Stimulated activated CD8-positive, alpha-beta memory T cell treated with anti-CD3 and anti-CD28 coated beads, Interleukin-4, amount 100 ng/mL, for 1 hour (primary cell): ENCODE measurements at places on chromosomes 6 and 20.

DNA sequence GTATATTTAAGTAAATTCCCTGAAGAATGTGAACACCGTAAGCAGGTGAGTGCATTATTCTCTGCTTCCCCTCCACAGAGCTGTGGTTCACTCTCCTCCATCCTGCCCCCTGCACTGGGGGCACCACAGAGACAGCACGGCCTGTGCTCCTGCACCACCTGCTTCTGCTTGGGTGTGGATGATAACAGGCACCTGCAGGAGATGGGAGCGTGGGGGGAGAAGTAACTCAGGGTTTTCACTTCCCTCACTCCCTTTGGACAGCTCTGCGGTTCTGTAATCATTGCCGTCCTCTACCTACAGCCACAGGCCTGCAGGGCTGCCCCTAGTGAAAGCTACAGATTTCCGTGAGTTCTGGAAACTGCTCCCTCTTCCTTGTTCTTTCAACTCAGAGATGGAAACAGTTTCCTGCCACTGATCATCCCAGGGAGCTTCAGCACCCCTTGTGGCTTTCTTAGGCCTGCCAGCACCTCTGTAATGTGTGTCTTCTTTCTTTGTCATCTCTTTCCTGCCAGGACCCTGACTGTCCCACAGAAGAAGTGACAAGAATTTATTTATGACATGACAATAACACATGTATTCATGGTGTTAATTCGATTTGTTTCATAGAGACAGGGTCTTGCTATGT is 21.3 kb upstream of the MICB start:
- no peak for DNase-seq

DNA sequence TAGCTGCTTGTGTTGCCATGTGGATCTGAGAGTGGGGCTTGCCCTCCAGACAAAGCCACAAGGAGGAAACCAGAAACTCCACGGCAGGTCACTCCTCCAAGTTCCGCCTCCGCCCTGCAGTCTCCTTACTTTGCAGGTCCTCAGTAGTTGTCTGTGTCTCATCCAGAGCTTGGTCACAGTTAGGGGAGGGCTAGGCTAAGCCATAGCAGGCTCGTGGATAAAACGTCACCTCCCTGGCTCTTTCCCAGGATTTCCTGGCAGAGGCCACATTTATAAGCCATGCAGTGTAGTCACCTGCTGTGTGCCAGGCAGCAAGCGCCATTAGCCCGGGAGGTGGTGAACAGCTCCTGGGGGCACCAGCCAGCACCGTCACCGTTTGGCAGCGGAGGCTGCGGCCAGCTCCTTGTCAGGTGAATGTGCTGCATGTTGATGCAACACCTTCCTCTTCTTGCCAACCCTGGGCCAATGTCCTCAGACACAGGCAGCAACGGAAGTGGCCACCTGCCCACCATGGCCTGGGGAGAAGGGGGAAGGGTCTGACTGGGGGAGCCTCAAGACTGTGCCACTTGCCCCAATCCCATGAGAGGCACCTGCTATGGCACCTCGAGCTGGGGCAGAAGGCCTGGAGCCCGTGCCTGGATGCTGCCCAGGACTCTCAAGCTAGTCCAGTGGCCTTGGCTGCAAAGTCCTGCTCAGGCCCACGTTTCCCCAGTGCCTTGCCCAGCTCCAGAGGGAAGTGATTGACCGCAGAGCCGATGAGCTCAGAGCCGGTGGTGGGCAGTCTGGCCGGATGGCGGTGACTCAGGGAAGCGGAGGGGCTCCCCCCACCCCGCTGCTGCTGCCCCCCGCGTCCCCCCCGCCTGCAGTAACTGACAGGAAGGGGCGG is 39.0 kb upstream of the SLCO4A1 start:
- no peak for DNase-seq

DNA sequence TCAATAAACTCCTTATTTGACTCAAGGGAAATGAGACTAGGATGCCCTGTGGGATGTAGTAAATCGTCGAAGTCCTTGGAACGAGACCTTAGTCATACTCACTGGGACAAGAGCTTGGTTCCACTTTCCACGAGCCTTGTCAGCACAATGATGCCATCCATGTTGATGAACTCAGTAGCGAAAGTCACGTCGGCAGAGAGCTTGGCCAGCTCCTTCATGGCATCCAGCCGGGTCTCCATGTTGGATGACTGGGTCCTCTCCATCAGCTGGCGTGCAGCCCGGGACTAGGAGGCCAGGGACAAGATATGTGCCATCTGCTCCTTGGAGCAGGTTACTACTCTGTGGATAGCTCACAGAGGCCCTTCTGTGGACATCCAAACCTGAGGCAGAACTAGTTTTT is 17.5 kb downstream of the ELMO2 start:
- DNase-seq = no peak

DNA sequence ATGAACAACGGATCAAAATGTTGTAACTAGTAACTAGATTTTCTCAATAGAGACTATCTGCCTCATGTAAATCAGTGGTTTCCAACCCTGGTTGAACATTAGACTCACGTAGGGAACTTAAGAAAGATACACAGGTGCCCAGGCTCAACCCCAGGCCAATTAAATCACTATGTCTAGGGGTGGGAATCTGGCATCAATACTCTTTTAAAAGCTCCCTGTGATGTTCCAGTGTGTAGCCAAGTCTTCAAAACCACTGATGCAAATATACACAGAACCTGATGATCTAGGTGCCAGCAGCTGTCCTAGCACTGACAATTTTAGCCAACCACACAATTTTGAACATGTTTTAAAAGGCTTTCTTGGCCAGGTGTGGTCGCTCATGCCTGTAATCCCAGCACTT is 128.7 kb downstream of the TBC1D32 start:
- no peak for DNase-seq

GRCh38 chr6:128519931-128520435 is 416 bp downstream of the PTPRK start:
- DNase-seq = no peak

GRCh38 chr20:16930656-16931055 is 182.5 kb downstream of the OTOR start:
- DNase-seq = no peak

- DNase-seq = no peak
Measured at GRCh38 chr6:104402572-104402971, 457.1 kb downstream of the HACE1 start.

DNA sequence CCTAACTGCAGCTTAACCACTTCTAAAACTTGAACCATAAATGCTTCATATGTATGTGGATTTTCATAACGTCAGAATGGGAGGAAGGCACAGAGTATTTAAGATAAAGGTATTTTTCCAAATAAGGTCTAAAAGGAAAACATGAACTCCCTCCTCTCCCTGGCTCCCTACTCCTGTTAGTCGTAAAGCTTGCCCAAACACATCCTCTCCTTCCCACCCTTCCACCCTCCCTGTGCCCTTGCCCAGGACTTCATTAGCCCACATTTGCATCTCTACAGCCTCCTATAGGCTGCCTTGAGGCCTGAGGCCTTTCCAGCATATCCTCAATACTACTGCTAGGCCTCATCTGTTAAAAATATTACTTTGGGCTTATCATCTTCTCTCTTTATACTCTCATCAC is 17.1 kb upstream of the SMIM13 start:
- DNase-seq = no peak

- DNase-seq = no peak
Measured at GRCh38 chr6:5592886-5593519, 331.7 kb downstream of the FARS2 start.

GRCh38 chr6:12294851-12295536 is 4.8 kb downstream of the EDN1 start:
- DNase-seq = no peak

DNA sequence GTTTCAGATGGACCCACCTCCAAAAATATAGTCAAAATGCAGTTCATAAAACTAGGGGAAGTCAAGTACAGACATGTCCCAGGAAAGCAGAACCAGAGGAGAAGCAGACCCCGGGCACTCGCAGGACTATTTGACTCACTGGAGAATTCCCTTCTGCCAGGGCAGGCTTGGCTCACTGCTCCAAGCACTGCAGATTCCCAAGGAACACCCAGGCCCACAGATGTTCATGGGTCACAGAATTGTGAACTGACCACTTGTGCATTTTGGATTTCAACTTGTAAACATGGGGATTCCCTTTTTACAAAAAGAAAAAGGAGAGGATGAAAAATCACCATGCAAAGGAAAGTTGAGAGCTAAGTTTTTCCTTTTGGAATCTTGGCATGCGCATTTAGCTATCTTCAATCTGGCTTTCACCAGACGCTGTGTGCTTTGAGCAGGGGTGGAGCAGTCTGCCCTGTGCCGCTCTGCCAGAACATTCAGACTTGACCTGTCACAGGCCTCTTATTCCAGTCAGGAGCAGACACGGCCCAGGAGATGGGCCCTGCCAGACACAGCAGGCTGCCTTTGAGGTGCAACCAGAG is 237.5 kb upstream of the TAB2 start:
- no peak for DNase-seq

DNA sequence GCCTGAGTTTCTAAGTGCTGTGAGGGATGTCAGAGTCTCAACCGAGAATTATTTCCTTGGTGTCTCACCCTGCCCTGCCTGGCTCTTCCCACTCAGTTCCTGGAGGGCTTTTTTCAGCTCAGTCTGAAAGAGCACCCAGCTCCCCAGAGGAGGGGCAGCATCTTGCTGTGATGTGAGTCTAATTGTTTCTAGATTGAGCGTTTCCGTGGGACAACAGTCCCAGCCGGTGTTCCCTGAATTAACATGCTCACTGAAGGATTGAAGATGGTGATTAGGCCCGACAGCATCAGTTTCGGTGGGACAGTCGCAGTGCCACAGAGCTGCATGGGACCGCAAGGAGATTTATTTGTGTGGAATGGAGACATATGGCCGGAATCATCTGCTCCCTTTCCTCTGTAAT is 587.6 kb downstream of the DHX35 start:
- no peak for DNase-seq

- DNase-seq = no peak
Measured at GRCh38 chr20:37524859-37525708, 2.6 kb downstream of the BLCAP start.

GRCh38 chr20:35968930-35969329 is 540 bp downstream of the CNBD2 start:
- DNase-seq = no peak

GRCh38 chr6:50845499-50846143 is 26.9 kb downstream of the TFAP2B start:
- DNase-seq = no peak

GRCh38 chr6:166707045-166707444 is 80.0 kb upstream of the RPS6KA2 start:
- no peak for DNase-seq

- DNase-seq = no peak
Measured at GRCh38 chr6:119856136-119856535, 506.6 kb upstream of the MAN1A1 start.

DNA sequence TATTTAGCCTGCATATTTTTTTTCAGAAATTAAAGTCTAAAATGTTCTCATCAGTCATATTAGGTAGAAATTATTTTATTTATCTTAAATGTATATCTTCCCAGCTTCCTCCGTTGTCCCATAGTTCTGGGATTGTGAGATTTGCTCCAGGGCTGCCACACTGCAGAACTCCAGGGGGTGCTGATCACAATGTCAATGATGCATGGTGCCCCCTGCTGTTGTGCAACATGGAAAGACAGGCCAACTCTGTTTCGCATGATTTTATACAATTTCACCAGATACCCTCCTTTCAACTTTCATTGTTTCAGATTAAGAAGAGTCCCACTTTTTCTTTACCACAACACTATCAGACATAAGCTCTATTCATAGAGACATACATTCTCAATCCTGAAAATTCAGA is 35.9 kb downstream of the ID4 start:
- no peak for DNase-seq

- DNase-seq = no peak
Measured at GRCh38 chr6:56327946-56328727, 80.8 kb upstream of the COL21A1 start.

DNA sequence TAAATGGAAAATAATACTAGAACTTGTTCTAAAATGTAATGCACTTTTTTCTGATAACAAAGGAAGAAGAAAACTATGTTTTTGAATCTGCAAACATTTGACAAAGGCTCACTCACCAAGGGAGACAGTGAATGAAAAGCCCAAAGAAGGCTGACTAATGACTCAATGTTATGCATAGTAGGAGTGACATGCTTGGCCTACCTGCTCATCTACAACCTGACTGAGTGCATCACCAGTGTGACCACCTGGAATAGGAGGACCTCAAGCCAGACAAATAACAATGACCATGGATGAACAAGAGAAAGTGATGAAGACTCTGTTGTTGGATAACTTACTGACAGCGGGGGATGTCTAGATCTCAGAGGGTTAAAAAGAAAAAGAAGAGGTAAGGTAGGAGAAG is 157.2 kb downstream of the SIM1 start:
- DNase-seq = no peak

DNA sequence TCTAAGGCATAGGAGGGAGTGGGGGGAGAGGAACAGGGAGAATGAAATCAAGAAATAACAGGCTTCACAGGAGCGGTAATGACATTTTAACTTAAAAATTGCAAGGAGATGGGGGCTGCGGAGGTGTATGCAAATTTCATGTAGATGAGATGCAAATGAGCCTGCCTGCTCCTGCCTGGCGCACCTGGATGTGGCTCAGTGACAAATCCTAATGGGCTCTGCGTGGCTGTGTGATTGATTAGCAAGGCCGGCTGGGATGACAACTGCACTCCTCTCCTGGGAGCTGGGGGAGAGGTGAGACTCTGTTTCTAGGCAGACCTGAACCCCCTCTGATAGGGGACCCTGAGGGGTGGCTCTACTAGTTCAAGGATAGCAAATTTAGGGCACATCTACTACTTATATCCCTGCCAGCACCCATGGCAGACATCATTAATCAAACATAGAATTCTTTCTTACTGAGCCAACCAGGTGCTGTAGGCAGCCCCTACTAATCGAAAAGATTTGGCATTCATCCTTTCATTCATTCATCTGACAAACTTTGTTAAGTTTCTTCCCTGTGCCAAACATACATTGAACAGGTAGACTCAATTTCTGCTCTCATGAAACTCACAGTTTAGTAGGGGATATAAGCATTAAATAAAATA is 38.4 kb upstream of the TGM2 start:
- no peak for DNase-seq

DNA sequence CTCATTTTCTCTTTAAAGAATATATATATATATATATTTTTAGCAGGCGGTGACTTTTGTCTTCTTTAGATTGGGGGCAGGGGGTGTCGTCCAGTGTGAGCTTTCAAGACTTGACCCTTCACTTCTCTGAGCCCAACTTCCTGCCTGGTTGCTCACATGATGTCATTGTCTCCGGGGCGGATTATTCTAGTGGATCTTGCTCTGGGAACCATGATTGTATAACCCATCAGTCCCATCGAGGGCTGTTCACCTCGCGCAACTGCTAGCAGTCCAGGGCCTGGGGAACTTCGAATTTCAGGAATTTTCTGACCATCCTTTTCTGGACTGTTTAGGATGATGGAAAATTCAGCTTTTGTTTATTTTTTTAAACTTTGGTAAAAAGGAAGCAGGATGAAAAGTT is 1.0 kb downstream of the IGF2R start:
- no peak for DNase-seq

DNA sequence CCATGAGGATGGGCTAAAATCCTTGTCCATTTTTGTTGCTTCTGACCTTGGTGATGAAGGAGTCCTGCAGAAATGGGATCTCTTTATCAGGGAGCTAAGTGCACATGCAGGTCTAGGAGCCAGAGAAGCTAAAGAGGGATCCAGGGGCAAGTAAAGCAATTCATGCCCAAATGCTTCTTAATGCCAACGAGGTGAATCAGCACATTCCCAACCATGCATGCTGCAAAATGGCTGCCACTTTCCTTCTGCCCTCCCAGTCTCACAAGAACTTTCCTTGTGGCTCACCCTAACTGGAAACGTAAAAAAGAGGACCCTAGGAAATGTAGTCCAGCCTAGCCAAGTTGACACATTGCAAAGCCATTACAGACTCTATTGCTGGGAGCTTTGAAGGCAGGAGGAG is 298.4 kb downstream of the MAFB start:
- DNase-seq = no peak
